Femur (tissue), 1 donor: ENCODE measurements at places on chromosomes 11 and 22.

- no peak for DNase-seq
These were observed 25.2 kb upstream of the KCNJ11 start for GRCh38 chr11:17413414-17414316.

DNA sequence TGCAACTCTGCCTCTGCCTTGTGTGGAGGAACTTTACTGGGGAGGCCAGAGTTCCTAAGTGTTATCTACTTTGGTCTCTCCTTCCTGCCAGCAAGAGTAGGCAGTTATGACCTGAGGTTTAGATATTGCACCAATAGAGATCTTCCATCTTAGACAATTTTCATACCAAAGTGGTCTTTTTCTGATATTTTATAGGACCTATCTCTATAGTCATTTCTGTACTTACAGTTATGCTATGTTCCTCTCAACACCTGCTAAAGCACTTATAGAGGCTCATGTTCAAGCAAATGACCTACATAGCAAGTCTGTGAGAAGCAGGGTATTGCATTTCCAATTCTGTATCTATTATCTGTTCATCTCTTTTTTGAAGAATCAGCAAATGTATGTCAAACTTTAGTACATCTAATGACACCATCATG is 80.8 kb downstream of the HORMAD2 start:
- no peak for DNase-seq

DNA sequence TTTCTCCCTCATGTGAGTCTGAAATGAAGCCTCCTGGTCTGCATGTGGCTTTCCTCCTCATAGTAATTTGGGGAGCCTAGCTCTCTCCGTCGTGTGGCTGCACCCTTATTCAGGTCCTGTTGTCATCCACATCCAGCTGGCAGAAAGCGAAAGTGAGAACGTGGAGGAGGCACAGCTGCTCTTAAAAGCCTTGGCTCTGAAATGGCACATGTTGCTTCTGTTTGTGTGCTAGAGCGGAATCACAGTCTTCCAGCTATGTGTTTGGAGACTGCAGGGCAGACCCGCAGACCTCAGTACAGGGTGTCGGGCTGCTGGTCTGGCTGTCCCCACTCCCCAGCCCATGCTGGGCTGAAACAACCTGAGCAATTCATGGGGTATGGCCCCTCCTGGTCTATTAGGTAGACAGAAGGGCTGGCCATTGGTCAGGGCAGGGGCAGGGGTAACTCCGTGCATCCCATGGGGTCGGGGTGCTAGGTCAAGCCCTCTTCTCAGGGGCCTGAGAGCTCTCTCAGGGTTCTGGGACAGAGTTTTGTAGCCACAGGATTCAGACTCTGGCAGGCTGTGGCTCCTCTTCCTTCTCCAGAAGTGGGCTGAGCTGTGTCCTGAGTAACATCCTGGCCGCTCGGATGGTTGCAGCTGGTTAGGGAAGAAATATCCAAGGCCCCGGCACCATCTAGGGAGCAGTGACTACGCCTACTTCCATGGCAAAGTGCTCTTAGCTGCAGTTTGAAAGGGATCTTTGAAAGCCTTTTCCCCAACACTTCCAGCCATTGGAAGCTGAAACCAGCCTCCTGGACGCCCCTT is 50.6 kb downstream of the C11orf96 start:
- peak; percentile 63 for DNase-seq

GRCh38 chr11:132734217-132734616 is 798.1 kb downstream of the OPCML start:
- no peak for DNase-seq

DNA sequence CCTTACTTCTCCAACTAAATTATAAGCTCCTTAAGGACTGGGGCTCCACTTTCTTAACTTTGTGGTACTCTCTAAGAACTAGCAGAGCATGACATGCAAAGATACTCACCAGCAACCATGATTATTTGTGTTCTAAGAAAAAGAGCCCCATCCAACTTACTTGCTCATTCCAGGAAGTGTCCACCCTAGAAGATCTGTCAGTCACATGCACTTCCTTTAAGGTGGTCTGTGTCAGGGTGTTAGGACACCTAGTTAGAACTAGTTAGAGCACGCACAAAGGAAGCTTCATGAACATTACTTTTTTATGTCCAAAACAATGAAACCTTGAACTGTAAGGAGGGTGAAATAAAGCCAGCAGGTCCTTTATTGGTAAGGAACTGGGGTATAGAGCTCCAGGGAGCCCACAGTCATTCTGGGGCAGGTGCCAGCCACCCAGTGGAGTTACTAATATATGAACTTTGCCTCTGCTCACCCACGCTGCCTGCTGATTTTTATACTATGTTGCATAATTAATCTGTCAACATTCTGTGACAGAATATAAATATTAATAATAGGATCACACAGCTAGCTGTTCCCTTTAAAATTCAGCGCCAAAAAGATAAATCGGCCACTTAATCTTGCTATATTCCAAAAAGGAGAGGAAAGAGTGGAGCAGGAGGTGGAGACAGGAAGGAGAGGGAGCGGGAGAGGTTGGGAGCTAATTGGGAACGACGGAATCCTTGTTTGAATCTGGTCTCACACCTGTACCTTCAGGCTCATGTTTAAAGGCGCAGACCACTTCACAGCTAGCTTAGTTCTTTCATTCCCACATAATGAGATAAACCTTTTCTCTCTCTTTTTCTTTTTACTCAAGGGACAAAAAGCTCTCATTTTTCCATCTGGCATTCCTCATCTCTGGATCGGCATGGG is 755.0 kb downstream of the OPCML start:
- no peak for DNase-seq

GRCh38 chr22:30186510-30186909 is 60.0 kb downstream of the LIF start:
- no peak for DNase-seq

DNA sequence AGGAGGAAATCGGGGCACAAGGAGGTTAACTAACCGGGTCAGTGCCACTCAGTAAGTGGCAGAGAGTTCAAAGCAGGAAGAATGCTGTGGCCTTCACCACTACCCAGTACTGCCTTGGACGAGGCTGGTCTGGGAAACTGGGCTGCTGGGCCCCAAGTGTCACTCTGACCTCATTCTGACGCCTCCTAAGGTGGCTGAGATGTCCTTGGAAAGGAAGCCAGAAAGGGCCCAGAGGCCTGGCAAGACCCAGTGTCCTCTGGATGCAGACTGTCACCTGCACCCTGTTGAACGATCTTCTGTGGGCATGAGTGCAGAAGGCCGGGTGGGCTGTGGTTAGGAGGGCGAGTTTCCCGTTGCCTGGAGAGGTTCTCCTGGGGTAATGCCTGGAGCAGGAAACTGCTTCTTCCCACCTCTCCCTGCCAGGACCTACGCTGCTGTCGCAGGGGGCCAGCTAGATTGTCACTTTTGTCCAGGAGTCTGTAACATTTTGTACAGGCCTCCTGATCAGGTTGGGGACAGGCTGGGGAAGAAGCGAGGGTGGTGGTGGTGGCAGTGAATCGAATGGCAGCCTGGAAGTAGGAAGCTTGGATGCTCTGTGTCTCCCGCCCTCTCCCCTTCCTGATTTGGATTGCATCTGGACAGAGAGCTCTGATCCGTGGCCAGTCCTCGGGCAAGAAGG is 105.1 kb downstream of the ST3GAL4 start:
- DNase-seq, result no peak

DNA sequence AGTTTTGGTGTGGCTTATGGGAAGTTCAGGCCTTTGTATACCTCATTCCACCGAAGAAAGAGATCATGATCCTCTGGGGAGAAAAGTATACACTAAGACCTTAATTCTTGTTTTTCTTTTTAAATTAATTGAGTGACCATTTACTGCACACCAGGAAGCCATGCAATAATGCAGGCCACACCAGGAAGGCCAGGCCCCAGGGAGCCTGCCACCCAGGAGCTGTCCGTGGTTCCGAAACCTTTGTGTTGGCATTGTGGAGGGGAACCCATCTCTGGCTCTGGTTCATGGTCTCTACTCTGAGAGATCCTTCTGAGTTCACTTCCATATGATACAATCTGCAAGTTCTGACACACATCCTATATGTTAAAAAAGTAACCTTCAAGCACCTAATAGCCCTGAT is 291.8 kb downstream of the MIAT start:
- DNase-seq, result peak; percentile 34

DNA sequence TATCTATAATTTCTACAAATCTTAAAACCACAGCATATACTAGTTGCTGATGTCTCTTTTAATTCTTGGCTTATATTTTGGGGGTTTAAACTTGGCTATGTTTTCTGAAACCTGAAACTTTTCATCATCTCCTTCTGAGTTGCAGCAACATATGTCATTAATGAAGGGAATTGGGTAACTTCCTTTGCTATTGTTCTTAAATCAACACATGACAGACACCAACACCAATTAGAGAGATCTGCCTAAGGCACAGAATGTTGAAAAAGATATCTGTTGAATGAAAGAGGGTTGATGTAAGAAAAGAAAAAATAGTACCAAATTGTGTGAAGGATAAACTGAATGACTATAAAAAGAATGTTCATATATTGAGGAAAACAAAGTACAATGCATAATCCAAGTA is 10.3 kb upstream of the GAS2 start:
- no peak for DNase-seq

DNA sequence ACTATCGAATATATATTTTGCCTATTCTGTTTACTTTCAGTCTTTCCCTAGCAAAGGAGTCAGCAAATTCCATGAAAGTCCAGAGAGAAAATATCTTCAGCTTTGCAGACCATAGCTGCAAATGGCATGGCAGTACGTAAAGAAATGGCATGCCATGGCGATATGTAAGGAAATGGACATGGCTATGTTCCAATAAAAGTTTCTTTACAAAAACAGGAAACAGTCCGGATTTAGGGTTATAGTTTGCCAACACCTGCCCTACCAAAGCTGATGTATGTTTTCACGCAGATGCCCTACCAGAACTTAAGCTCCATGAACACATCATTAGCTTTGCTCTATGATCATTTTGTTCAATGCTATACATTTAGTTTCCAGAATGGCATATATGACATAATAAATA is 19.5 kb downstream of the KIAA0930 start:
- DNase-seq, result no peak

GRCh38 chr11:102448869-102449224 is 3.7 kb downstream of the TMEM123 start:
- no peak for DNase-seq
